Right lung (tissue), 10 donors: ENCODE measurements at places on chromosomes 1 and 21. TPM values are rescaled to one million over a fixed set of nuclear protein-coding genes. Genes with fewer than 3 reads are reported as not detected.

Gene HRNR
- polyA plus RNA-seq = 0.04 TPM

Gene LEFTY2
- polyA plus RNA-seq = 3.0 TPM

Gene KANK4
- polyA plus RNA-seq = 10.9 TPM

Gene VSIG8
- polyA plus RNA-seq = 0.08 TPM

Gene XCL2
- polyA plus RNA-seq = 2.1 TPM

Gene PODN
- polyA plus RNA-seq = 10.7 TPM

Gene RBM15
- 13.2 TPM for polyA plus RNA-seq

Gene XKR8
- polyA plus RNA-seq = 9.4 TPM

Gene RAB42
- polyA plus RNA-seq = 6.5 TPM

Gene L1TD1
- 5.2 TPM for polyA plus RNA-seq

Gene RNU1-4
- polyA plus RNA-seq = not detected

Gene OR10Z1
- polyA plus RNA-seq = 0.19 TPM

Gene FDPS
- 188 TPM for polyA plus RNA-seq

Gene MEAF6
- polyA plus RNA-seq = 89.7 TPM

Gene SNRPE
- 323 TPM for polyA plus RNA-seq

Gene CSF3R
- polyA plus RNA-seq = 10.3 TPM

Gene TMPRSS2
- 50.4 TPM for polyA plus RNA-seq

Gene SLC44A5
- 3.1 TPM for polyA plus RNA-seq

Gene DAB1
- polyA plus RNA-seq = 0.72 TPM

Gene DIRAS3
- 3.0 TPM for polyA plus RNA-seq

Gene OR2L3
- not detected for polyA plus RNA-seq

Gene VWA5B1
- 0.57 TPM for polyA plus RNA-seq

Gene AGPAT3
- polyA plus RNA-seq = 36.8 TPM

Gene PRXL2B
- polyA plus RNA-seq = 68.6 TPM

Gene KRTAP19-1
- not detected for polyA plus RNA-seq

Gene FCAMR
- polyA plus RNA-seq = not detected

Gene FOXD2
- polyA plus RNA-seq = 0.36 TPM

Gene EMC1
- polyA plus RNA-seq = 38.6 TPM

Gene ABCA4
- 1.9 TPM for polyA plus RNA-seq

Gene LRRC53
- not detected for polyA plus RNA-seq
